ENCODE measurements at places on chromosomes 2 and 18.

GRCh38 chr2:88854528-88854927, 163.1 kb downstream of the RPIA start:
- DNase-seq = no peak

GRCh38 chr2:136210455-136210805, 92.5 kb upstream of the CXCR4 start:
- DNase-seq = no peak

DNA sequence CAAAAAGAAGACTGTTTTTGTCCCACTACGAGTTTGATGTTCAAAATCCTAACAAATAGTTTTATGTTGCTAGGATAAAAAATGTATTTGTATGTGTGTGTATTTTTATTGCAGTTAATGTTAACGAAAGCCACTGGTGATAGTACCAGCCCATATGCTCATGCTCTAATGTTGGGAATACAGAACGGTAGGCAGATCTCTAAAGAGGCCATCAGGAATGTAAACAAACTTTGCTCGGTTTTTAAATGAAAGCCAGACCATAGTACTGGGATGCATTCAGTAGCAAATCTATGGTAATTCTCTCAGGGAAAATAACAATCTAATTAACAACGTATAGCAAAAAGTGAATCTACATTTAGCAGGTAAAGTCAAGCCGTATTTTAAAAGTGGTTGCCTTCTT, 208.1 kb downstream of the NEDD4L start:
- DNase-seq = no peak

DNA sequence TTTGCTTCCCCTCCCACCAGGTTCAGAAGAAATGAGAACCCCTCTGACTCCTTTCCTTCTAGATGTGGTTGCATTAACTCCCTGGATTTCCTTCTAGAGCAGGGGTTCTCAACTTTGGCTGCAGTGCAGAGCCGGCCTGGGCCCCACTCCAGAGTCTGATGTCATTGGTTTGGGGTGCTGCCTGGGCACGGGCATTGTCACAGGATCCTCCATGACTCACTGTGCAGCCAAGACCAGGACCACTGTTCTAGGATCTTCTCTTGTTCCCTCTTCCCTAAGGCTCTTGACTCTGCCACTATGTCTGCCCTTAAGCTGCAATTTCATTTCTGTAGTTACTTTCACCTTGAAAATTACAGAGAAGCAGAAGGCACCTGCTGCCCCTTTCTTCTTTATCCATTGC, 31.8 kb downstream of the TBC1D8 start:
- DNase-seq = peak; percentile 45
